PC-3 (cell line): ENCODE measurements at places on chromosomes 5 and 9.

- no peak for DNase-seq
Measured at GRCh38 chr5:138568061-138568824, 7.0 kb downstream of the HSPA9 start.

- DNase-seq: peak; percentile 63
Measured at GRCh38 chr5:110258460-110259216, 467.8 kb downstream of the TMEM232 start.

GRCh38 chr9:89455356-89455824 is 42.5 kb downstream of the SEMA4D start:
- DNase-seq: no peak

DNA sequence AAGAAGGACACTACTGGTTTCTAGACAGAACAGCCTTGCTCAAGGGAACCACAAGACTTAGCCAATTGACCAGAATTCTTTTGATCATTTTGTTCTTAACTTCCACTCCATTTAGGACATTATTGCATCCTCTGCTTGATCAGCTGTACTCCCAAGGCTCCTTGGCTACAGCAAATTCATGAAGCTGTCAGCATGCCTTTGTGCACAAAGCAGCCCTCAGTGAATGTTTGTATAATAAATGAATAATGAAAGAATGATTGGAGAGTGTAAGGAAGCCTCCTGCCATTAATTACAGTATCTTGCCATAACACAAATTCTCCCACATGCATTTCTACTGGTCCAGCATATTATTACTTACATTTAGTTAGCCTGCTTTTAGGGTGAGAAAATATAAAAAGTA is 449.6 kb downstream of the SLCO4C1 start:
- DNase-seq: no peak

GRCh38 chr5:32165597-32165996 is 8.5 kb downstream of the GOLPH3 start:
- no peak for DNase-seq

- DNase-seq: no peak
Measured at GRCh38 chr5:39197556-39197955, 21.8 kb downstream of the FYB1 start.
